ENCODE measurements at places on chromosomes 2 and 18.

- DNase-seq: no peak
Observed at GRCh38 chr18:50947899-50948298, 19.9 kb upstream of the ELAC1 start.

GRCh38 chr2:191319186-191319585, 74.0 kb downstream of the MYO1B start:
- no peak for DNase-seq

DNA sequence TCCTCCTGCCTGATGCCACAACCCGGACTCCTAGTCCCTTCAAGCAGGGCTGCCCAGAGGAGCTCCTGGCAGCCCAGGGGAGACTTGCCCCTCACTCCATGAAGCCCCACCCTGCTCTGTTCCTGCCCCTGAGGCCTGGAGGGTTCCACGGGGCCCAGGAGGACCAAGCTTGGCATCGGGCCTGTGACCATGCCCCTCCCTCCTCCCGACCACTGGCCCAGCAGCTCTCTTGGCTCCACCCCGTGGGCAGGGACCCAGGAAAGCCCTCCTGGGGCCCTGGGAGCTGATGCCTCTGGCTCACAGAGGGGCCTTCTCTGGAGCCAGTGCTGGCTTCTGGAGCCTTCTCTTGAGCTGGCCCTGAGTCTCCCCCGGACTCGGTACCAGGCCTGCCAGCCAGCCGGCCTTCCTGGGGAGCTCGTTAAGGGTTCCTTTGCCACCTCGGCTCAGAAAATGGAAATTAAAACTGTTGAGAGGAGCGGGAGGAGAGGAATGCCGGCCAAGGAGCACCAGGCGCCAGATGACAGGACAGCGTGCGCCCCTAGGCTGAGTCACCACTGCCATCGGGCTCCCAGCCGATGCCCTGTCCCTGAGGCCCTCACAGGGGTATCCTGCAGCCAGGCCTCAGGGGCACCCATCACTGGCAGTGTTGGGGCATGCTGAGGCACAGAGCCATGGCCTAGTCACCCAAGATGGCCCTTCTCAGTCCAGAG, 40.6 kb upstream of the SNED1 start:
- no peak for DNase-seq

GRCh38 chr2:11617984-11618707, 51.8 kb downstream of the NTSR2 start:
- no peak for DNase-seq

GRCh38 chr2:5666798-5667197, 25.4 kb upstream of the SOX11 start:
- no peak for DNase-seq

DNA sequence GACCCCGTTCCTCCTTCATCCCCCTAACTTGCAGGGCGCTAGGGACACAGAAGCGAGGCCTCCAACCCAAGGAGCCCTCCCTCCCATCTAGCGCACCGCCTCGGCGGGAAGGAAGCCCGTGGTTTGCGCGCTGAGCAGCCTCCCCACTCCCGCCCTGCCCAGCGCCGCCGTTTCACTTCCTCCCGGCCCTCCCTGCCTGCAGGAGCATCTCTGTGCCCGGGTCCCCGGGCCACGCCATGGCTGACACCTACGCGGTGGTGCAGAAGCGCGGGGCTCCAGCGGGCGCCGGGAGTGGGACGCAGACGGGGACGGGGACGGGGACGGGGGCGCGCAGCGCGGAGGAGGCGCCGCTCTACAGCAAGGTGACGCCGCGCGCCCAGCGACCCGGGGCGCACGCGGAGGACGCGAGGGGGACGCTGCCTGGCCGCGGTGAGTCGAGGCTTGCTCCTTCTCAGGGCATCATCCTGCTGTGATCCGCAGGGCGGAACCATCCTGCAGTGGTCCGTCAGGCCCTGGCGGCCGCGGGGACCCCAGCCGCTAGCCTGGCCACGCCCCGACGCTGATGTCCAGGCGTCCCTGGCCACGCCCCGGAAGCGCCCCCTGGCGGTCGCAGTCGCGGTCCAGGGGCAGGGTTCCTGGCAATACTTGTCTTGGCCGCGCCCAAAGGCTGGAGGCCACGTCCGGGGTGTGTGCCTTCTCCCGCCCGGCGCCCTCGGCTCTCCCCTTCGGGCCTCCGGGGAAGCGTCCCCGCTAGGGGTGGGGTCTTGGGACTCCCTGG, 16.4 kb downstream of the PTPN18 start:
- DNase-seq: peak; percentile 75
